ENCODE measurements at places on chromosomes 1 and 21.
A peak's percentile ranks its signal among the peaks of the same experiment; 100 is the strongest.

DNA sequence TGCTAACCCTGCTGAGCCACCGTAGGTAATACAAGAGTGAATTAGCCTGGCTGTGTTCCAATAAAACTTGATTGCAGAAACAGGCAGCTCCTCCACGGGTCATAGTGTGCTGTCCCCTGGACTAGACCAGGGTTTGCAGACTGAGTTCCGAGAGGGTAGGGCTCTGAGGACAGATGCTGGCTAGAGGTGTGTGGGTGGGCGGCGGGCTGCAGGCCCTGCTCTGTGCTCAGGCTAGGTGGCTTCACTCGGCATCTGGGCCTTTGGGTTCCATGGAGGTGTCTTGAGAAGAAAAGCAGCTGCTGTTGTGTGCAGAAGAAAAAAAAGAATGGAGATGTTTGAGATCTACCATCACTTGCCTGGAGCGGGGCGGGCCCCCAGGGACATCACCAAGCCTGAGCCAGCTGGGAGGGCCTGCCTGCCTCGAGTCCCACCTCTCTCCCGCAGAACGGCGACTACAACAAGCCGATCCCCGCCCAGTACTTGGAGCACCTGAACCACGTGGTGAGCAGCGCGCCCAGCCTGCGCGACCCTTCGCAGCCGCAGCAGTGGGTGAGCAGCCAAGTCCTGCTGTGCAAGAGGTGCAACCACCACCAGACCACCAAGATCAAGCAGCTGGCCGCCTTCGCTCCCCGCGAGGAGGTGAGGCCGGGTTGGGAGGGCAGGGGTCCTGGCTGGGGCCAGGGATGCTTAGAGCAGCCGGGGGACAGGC, 7.9 kb downstream of the TMEM201 start:
- DNase-seq = no peak

- DNase-seq = no peak
Measured at GRCh38 chr1:175580841-175581240, 162.6 kb downstream of the TNR start.

GRCh38 chr1:226063977-226064815, 1.7 kb downstream of the H3-3A start:
- no peak for DNase-seq

- DNase-seq = no peak
Measured at GRCh38 chr1:51504806-51505525, 14.1 kb downstream of the EPS15 start.

GRCh38 chr1:234400773-234401172, 27.5 kb downstream of the COA6 start:
- DNase-seq = no peak

GRCh38 chr1:174398246-174398645, 49.5 kb upstream of the GPR52 start:
- no peak for DNase-seq

GRCh38 chr1:90273241-90273774, 278.4 kb downstream of the ZNF326 start:
- no peak for DNase-seq

GRCh38 chr1:233844692-233845091, 59.8 kb upstream of the SLC35F3 start:
- DNase-seq = no peak

- no peak for DNase-seq
Measured at GRCh38 chr1:33710967-33711366, 152.9 kb upstream of the HMGB4 start.

GRCh38 chr1:51192213-51192843, 43.7 kb upstream of the RNF11 start:
- peak; percentile 10 for DNase-seq

DNA sequence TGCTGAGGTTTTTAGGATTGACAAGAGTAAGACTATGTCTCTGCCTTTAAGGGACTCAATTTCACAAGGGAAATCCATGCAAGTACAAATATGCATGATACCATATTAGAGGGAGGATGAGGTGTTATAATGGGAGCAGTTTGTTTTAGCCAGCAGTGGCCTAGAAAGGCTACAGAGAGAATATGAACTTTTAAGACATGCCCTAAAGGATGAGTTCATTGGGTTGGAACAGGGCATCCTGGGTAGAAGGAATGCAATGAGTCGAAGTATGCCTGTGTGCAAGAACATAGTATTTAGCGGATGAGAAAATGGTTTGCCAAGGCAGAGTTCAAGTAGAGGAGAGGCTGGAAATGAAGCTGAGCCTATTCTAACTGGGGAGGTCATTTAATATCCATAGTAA, 32.6 kb upstream of the LEPR start:
- no peak for DNase-seq

- DNase-seq = no peak
Measured at GRCh38 chr1:246008363-246008831, 498.7 kb downstream of the SMYD3 start.

- DNase-seq = no peak
Measured at GRCh38 chr1:18093193-18093592, 14.4 kb upstream of the IGSF21 start.

- no peak for DNase-seq
Measured at GRCh38 chr1:209723756-209724693, 19.4 kb downstream of the HSD11B1 start.

DNA sequence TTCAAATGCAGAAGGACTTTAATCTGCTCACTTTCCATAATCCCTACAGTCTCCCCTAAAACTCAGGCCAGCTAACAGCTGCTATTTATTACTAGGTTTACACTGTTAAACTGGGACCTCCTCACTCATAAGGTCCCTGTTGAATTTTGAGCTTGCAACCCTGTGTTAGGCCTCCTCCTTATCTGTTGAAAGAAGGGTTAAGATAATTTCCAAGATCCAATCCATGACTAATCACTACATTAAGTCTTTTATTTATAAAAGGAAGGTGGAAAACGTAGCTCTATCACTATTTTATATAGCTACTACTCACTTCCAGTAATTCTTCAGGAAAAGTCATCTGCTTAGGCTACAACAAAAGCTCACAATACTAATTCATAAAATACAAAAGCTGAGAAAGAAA, 79.5 kb downstream of the EVI5 start:
- no peak for DNase-seq

- no peak for DNase-seq
Measured at GRCh38 chr1:53107570-53108322, 34.7 kb downstream of the SLC1A7 start.

GRCh38 chr1:119448127-119448511, 33.2 kb downstream of the HSD3B2 start:
- no peak for DNase-seq

- DNase-seq = no peak
Measured at GRCh38 chr1:39647247-39647646, 7.8 kb upstream of the HEYL start.

DNA sequence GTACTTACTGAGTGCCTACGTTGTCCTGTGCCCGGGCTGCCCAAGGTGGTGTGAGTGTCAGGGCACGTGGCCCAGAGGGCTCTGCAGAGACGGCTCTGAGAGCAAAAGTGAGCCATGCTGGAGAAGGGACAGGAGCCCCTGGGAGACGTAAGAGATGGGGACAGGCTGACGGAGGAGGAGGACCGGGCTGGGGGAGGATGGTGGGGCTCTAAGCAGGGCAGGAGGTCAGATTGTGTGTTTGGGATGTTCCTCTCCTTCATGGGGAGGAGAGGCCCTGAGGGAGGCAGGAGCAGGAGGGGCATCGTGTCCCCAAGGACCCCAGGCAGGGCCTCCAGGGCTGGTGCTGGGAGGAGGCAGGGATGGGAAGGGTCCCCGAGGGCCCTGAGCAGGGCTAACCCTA, 158.9 kb downstream of the PCBP3 start:
- no peak for DNase-seq
